ENCODE measurements at places on chromosomes 1 and 21.
A peak's percentile ranks its signal among the peaks of the same experiment; 100 is the strongest.

DNA sequence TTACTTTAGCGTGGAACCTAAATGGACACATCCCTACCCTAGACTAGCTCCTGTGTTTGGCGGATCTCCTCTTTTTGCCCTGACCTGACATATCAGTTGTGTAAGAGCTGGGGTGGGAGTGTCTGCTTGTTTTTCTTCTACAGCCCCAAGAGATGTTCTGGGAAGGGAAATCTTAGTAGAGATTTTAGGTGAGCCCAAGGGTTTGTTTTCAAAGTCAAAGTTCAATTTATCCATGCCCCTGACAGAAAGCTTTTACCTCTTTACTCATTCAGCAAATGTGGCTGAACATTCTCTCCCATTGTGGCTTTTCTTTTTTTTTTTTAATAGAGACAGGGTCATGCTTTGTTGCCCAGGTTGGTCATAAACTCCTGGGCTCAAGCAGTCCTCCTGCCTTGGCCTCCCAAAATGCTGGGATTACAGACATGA is 7.3 kb upstream of the TARS2 start:
- DNase-seq: no peak

- no peak for DNase-seq
These were observed 29.5 kb upstream of the SLFNL1 start for GRCh38 chr1:41051022-41051421.

- DNase-seq: no peak
These were observed 66.8 kb downstream of the SERINC2 start for GRCh38 chr1:31479811-31480210.

- no peak for DNase-seq
These were observed 6.1 kb upstream of the CROCC start for GRCh38 chr1:16915627-16915973.

GRCh38 chr1:110554871-110555801 is 36.2 kb upstream of the KCNA10 start:
- no peak for DNase-seq

DNA sequence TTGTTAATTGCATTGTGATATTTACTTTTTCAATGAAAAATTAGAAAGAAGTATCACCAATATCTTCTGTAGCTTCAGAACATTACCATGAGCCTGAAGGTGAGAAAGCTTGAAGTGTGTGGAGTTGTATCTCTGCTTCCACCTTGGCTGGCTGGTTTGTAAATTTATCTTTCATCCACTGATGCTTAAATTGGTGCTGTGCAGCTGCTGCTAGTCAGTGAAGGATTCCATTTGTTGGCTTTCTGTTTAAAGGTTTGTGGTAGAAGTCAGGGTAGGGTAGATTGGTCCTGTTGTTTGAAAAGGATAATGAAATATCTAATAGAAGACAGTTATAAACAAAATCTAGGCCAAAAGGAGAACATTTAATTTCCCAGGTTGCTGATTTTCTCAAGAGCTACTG is 105.7 kb downstream of the C1orf21 start:
- DNase-seq: no peak

DNA sequence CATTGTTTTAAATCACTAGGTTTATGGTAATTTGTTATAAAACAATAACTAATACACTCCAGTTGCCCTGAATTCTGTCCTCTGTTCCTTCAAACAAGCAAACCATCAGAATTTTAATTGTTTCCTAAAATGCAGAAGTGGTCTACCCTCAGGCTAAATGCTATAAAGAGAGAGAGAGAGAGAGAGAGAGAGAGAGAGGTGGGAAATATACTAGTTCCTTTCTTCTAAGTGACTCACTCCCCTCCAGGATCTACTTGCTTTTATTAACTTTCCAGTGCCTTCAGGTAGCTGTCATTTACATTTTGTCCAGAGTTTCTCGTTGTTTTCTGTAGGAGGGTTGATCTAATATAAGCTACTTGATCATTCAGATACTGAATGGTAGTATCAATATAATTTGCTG is 26.4 kb downstream of the LRRC53 start:
- DNase-seq: no peak

DNA sequence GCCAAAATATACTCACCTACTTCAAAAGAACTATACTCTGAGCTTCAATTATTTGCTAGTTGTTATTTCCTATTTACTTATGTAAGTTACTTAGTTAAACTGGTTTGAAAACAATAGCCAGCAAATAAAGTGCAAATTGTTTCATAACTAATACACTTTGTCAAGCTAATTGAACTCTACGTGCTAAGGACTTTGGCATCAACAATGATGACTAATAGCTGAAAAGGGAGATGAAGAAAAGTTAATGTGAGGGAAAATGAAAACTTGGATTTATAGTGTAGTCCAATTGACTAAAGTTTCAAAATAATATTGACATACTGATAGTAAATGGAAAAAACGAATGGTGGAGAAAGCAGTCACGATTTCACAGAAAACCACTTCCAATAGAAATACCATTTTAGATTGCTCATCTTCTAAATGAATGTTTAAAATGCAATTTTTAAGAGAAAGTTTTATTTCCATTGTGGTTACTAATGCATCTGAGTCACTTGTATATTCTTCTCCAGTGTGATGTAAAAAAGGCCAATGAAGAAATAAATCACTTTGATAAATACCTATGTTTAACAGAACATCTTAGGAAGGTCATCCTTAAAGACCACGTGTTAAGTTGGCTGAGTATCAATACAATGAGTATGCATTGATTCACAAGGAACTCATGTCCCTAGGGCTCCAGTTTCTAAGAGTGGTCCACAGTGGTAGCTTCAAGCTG is 455.2 kb downstream of the LTN1 start:
- DNase-seq: no peak

DNA sequence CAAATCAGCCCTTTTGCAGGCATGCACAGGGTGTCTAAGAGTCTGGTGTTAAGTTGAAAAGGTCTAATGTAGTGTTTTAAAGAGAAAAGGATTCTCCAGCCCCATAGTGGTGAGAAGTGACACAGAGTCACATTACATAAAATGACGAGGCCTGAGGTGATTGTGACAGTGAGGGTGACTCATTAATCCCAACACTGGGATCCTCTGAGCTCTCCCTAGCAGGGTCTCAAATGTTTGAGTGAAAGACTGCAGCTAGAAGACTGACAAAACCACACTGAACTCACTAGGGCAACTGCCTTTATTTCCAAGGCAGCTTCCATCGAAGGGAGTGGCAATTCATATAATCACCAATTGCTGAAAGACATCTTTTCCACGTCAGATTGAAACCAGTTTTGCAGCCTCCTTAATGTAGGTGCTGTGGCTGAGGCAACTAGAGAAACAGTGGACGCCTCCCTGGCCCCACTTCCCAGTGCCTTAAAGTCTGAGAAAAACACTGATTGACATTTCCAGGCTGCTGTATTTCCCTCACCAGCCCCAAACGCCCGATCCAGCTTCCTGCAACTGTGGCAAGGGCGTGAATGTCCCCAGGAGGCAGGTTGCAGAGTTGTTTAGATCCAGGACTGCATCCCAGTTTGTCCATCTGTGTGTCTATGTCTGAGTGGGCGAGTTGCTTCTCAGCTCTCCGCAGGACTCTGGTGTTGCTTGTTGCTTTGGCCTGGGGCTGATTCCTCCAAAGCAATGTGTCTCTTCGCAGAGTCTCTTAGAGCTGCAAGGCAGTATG is 81.4 kb downstream of the RUNX1 start:
- DNase-seq: no peak

GRCh38 chr21:22083899-22084298 is 1085.7 kb downstream of the NCAM2 start:
- no peak for DNase-seq

GRCh38 chr1:18192974-18193373 is 85.4 kb downstream of the IGSF21 start:
- DNase-seq: no peak

DNA sequence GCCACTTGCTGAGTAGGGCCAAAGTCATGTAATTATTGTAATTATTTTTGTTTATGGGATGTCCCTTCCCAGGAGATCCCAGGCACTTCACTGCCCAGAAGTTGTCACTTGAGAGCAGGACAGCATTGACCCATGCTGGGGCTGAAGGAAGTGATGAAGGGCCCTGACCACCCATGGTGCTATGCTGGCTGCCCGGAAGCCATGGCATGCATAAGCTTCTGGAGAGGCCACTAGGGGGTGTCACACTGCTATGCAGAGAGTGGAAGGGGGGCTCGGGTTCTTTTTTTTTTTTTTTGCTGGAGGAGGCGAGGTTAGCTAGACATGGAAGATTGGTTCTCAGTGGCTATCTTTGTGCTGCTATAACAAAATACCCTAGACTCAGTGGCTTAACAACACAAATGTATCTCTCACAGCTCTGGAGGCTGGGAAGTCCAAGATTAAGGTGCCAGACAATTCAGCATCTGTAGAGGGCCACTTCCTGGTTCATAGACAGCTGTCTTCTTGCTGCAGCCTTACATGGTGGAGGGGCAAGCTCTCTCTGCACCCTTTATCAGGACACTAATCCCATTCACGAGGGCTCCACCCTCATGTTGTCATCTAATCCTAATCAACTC is 84.9 kb downstream of the CNIH3 start:
- DNase-seq: peak; percentile 9

- DNase-seq: no peak
These were observed 8.3 kb downstream of the TTLL10 start for GRCh38 chr1:1181938-1182410.

DNA sequence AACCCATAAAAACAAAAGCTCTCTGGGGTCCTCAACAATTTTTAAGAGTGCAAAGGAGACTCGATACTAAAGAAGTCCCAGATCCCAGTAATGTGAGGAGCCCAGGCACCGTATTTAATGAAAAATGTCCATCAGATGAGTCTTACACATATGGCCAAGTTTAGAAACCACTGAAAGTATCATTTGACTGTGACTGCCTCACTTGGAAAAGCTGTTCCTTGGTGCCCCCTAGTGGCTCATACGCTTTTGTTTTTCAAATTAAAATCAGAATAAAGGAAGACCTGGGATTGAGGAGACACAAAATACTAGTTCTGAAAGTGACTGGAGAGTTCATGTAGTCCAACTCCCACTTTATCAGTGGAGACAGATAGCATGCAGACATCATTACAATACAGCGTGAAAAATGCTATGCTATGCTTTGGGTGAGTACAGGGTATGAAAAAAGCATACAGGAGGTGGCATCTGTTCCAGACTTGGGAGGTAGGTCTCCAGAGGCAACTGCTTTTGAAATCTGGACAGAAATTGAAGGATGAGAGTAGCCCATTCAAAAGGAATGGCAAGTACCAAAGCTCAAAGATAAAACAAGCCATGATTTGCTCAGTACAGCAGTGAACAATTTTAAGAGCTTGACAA is 33.8 kb downstream of the GDAP2 start:
- peak; percentile 32 for DNase-seq

DNA sequence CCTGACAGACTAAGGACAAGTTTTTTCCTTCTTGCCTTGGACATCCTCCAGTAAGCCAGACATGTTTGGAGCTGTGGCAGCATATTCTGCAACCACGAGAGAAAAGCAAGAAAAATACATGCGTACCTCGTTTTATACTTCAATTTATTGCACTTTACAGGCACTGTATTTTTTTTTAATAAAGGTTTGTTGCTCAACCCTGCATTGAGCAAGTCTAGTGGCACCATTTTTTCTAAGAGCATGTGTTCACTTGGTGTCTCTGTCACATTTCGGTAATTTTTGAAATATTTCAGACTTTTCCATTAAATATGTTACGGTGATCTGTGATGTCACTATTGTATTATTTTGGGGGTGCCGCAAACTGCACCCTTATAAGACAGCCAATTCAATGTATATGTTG is 2.1 kb upstream of the SSX2IP start:
- no peak for DNase-seq

- DNase-seq: no peak
These were observed 114.8 kb upstream of the PAXBP1 start for GRCh38 chr21:32886339-32886738.

DNA sequence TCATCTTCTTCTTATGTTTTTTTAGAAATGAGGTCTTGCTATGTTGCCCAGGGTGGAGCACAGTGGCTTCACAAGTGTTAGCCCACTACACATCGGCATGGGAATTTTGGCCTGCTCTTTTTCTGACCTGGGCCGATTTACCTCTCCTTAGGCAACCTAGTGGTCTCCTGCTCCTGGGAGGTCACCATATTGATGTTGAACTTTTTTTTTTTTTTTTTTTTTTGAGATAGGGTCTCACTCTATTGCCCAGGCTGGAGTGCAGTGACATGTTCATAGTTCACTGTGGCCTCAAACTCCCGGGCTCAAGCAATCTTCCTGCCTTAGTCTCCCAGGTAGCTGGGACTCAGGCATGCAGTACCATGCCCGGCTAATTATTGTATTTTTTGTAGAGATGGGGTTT is 7.5 kb downstream of the AK2 start:
- no peak for DNase-seq

DNA sequence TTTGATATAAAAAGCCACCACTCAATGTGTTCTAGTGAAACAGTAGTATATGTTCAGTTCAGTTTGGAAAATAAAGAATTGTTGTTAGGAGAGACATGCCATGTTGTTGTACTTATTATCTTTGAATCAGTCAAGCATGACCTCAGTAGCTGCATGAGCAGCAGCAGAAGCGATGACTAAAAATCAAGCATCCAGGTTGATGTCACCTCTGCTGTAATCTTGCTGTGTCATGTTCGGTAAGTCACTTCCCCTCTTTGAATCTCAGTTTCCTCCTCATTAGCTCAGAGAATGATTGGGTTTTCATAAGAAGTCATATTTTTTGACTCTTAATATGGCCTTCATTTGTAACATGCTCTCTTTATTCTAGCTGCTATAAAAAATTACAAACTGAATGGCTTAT is 428.4 kb upstream of the B3GALT2 start:
- peak; percentile 2 for DNase-seq

DNA sequence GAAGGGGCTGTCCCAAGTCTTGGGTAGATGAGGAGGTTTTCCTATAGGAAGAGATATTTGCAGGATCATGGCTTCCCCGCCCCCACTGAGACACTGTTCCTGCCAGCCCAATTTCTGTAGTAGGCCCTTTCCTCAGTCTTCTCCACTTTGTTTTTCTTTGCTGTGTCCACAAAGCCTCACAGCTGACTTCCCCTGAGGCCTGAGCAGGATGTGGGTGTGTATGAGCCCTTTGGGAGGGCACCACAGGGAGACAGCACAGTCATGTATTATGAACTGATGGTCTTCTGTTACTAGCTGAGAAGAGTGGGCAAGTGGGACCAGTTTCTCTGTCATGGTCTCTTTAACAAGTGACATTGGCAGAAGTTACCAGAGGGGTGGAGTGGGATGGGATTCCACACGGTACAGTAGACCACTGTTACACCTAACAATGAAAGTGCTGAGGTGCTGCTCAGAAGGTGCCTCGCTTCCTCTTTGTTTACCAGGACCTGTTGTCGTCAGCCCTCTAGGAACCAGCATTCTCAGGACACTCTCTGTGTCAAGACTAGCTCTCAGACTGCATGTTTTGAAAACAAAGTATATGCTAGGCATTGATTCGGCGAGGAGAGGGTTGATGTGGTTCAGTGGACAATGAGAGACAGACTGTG is 253.8 kb upstream of the HOOK1 start:
- DNase-seq: no peak

- DNase-seq: no peak
These were observed 9.6 kb downstream of the CLDN14 start for GRCh38 chr21:36470294-36470693.

DNA sequence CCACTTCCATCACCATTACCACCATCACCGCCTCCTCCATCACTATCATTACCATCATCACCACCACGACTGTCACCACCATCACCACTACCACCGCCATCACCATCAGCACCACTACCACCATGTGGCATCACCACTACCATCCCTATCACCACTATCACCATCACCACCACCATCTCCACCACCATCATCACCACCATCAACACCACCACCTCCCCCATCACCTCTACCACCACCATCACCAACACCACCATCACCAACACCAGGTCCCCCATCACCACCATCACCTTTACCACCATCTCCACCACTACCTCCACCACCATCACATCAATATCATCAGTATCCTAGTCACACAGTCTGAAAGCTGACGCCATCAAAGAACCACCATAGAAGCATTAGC is 39.9 kb upstream of the RIPK4 start:
- DNase-seq: no peak

GRCh38 chr1:9482403-9482802 is 56.9 kb upstream of the SLC25A33 start:
- no peak for DNase-seq

Data from GM12878 (cell line).